Cardiac muscle cell (in vitro differentiated cells and primary cell): ENCODE measurements at places on chromosomes 3 and 15.
A peak's percentile ranks its signal among the peaks of the same experiment; 100 is the strongest.

- DNase-seq, result no peak
Measured at GRCh38 chr3:194865615-194866014, 179.9 kb downstream of the FAM43A start.

- no peak for DNase-seq
Measured at GRCh38 chr3:128903501-128903900, 24.1 kb downstream of the ACAD9 start.

GRCh38 chr3:52243791-52244628 is 1.5 kb upstream of the PPM1M start:
- DNase-seq, result no peak

GRCh38 chr3:59374818-59375211 is 325.0 kb upstream of the CFAP20DC start:
- no peak for DNase-seq

- DNase-seq, result no peak
Measured at GRCh38 chr3:172953571-172953970, 187.5 kb downstream of the SPATA16 start.

DNA sequence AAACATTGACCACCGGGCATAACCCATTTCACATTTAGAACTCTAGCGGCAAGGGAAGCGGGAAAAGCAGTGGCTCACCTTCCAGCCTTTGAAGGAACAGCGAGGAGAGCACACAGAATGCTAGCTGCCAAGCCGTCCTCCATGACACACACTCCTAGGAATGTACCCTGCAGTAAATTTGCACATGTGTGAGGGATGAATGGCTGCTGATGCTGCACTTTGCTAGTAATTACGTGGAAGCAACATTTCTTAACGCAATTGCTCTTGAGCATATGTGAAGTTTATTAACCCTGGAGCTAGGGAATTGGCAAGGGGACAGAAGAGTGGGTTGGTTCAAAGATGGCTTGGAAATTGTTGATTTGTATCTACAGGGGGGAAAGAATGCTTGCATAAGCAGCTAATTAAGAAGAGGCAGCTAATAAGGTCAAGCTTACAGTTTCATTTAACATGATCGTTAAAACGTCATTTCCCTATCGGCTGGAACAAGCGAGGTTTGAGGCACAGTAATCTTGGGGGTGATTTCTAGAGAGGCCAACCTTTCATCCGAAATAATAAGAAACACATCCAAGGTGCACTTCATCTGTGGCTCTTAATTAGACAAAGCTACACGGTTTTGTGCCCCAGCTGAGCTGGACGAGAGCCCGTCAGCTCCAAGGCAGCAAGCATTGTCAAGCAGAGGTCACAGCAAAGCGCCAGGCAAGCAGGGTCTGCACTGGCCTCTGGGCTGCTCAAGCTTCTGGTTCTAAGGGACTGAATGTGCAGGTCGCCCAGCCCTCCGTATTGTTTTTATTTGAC is 123.4 kb downstream of the CHSY1 start:
- peak; percentile 95 for DNase-seq

DNA sequence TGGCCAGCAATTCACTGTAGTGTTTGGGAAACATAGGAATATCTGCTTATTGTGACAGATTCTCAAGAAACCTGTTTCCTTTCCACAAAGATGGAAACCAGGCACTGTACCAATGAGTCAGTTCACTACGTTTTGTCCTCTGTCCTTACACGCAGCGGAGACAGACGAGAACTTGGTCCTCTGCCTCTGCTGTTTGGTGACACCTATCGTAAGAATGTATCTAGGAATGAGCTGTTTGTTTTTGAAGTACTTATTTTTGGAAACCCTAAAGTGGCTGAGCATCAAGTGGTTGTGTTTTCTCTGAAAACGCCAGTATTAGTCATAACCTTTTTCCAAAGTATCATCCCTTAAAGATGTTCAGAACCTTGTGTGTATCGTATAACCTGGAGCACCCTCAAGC is 93.0 kb downstream of the PGPEP1L start:
- DNase-seq, result peak; percentile 44

- DNase-seq, result no peak
Measured at GRCh38 chr3:130857336-130858026, 36.4 kb upstream of the ATP2C1 start.

DNA sequence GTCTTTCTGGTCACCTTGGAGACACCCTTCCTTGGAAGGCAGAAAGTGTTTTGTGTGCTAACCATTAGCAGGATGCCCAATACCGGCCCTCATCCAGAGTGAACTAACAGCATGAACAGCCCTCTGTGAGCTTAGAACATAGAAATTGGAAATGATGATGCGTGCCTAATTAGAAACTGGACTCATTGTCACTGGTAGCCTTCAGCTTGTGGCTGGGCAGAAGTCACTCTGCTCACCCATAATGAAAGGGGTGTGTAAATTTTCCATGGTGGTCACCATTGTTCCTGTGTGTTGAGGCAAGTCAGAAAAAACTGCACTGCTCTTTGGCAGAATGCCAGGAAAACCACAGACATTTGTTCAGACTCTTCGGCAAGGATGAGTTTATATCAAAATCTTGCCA is 74.7 kb upstream of the CNTN4 start:
- no peak for DNase-seq

GRCh38 chr15:92503889-92504288 is 110.2 kb downstream of the ST8SIA2 start:
- no peak for DNase-seq

GRCh38 chr3:65894126-65894525 is 144.6 kb downstream of the MAGI1 start:
- DNase-seq, result no peak

- DNase-seq, result no peak
Measured at GRCh38 chr3:159548675-159549335, 439.8 kb upstream of the IL12A start.

DNA sequence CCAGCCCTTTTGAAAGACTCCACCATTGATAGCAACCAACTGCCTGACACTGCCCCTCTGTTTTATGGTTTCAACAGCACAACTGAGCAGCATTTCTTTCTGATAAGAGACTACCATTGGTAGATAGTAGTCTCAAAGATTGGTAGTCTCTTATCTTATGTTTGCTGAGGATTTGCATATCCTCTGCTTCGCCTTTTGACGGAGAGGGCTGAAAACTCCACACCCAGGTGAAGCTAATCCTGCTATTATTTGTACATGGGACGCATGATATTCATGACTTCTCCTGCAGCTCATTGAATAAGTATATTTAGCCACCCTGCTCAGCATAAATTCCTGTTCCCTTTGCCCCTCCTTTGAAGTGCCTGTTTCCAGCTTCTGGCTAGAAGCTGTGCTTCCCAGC is 119.4 kb upstream of the STRIT1 start:
- peak; percentile 19 for DNase-seq

- DNase-seq, result no peak
Measured at GRCh38 chr3:48863122-48863521, 15.4 kb upstream of the PRKAR2A start.

DNA sequence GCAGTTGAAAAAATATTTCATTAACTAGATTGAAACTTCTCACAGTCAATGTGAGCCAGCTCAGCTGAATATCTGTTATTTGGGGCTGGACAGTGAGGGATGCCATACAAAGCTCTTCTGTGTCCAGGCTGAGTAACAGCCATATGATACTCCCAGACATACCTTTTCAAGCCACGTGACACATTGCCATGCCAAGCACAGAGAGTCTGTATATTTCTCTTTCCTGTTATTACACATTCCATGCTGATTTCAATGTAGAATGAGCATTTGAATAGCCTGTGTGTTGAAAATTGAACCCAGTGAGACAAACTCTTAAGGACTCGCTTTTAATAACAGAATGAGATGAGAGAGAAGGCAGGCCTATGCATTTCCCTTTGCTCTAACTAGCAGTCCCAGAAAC is 334.7 kb upstream of the RASGRP1 start:
- no peak for DNase-seq

DNA sequence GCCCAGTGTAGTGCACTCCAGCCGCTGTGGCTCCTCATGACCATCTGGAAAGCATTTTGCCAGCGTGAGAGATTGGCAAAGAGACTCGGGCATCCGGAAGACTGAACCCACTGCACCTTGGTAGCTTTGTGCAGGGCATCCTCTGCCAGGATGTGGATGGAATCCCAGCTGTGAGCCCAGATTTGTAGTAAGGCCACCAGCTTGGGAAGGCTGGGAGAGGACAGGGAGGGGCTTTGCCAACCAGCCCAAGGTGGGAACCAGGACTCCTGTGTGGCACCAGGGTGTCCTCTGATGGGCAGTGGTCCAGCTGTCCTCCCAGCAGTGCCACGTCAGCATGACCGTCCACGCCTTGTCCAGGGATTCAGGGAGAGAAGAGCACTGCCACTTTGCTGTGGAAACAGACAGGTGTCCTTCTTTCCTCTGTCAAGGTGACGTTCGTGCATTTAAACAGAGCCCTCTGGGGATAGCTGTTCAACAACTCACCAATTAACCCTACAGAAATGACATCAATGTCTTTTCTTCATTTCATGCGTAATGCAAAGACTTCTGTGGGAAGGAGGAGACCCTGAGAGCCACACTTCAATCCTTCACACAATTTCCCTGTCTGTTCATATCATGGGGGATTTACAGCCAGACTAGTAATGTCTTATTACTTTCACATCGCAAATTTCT is 19.1 kb downstream of the KLF15 start:
- no peak for DNase-seq

DNA sequence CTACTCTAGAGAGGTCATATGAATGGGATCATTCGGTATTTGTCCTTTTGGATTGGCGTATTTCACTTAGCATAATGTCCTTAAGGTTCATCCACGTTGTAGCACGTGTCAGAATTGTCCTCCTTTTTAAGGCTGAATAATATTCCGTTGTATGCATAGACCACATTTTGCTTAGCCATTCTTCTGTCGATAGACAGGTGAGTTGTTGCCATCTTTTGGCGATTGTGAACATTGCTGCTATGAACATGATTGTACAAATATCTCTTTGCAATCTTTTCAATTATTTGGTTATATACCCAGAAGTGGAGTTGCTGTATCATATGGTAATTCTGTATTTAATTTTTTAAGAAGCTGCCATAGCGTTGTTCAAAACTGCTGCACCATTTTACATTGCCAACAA is 52.4 kb upstream of the GOLGA8J start:
- no peak for DNase-seq

DNA sequence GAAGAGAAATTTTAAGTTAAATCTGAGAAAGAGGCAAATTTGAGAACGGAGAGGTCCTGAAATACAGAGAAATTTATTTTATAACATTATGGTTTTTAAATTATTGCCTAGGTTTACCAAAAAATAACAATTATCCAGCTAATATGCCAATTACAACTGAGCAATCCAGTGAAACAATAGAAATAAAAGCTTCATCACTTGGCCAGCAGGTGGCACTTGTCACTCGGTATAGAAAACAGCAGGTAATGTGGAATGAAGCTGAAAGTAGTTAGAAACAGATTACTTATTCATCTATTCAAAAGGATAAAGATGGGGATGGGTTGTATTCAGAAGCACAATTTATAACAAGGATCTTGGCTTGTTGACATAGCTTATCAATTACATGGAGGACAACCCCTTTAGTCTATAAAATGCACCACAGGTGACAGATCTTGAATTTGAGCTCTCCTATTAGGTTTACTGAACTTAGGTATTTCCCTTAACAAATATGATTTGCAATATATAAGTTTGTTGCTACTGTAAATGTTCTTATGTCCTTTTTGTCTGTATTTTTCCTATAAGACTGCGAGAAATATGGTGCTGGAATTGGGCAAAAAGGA is 70.1 kb upstream of the GUCA1C start:
- DNase-seq, result peak; percentile 50

GRCh38 chr3:156285626-156286025 is 165.2 kb downstream of the KCNAB1 start:
- no peak for DNase-seq

- peak; percentile 82 for DNase-seq
Measured at GRCh38 chr15:40506964-40507571, 36.3 kb downstream of the CHST14 start.

GRCh38 chr3:114122027-114122709 is 56.7 kb downstream of the DRD3 start:
- no peak for DNase-seq

DNA sequence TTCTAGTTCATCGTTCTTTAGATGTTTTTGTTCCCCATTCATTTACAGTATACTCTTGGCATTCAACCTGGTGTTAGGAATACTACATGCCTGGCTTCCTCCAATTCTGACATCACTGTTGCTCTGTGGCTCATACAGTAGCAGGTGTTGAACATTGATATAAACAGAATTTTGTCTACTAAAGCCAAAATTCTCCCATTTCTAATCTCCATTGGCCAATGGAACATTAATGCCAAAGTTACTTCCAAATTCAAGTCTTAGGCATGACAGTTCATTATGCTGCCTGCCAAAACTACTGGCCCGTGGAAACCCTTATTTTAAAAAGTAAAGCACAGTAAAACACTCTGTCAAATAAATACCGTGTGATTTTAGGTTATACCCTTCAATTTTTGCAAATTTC is 368.0 kb downstream of the NAALADL2 start:
- no peak for DNase-seq

DNA sequence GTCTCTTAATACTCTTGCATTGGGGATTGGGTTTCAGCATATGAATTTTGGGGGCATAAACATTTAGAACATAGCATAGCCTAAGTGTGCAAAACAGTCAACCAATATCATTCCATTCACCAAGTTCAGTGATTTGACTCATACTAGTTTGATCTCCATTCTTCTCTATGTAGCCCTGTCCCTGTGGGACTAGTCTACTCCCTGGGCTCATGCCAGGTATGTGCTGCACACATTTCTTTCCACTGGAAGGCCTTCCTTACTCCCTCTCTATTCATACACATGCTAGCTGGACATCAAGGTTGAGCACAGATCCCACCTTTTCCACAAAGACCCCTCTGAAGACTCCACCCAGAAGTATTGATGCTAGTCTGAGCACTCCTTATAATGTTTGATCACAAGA is 5.1 kb downstream of the ZDHHC23 start:
- DNase-seq, result peak; percentile 41

- DNase-seq, result no peak
Measured at GRCh38 chr3:126934991-126935390, 47.9 kb upstream of the PLXNA1 start.

DNA sequence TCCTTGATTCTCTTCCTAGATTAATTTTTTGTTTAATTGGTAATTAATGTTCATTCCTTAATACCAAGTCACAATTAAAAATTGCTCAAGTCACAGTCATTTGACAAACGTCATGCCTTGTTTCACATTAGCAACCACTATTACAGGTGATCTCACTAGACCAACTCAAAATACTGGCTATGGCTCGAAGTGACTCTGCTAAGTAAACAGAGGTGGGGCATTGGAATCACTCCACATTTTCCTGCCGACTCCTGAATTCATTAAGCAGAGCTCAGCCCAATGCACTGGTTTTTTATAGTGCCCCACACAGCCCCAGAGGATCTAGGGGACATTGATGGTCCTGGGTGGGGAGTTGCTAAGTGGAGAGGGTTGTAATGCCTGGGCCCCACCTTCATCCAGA is 201.2 kb upstream of the NSMCE3 start:
- no peak for DNase-seq

DNA sequence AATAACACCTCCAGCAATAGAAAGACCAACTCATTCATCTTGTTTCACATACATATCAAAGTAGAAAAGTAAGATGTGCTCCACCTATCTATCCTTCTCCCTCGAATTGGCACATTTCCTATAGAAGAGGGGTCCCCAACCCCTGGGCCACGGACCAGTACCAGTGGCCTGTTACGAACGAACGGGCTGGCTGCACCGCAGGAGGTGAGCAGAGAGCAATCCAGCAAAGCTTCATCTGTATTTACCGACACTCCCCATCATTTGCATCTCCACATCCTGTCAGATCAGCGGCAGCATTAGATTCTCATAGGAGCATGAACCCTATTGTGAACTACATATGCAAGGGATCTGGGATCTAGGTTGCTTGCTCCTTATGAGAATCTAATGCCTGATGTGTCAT is 95.0 kb upstream of the CGNL1 start:
- DNase-seq, result no peak
